ENCODE measurements at places on chromosomes 2 and 18. TPM values are rescaled to one million over a fixed set of nuclear protein-coding genes. Genes with fewer than 3 reads are reported as not detected.
A peak's percentile ranks its signal among the peaks of the same experiment; 100 is the strongest.

- DNase-seq: no peak
These were observed 229.2 kb downstream of the BCL2 start for GRCh38 chr18:63090334-63090733.

- DNase-seq: peak; percentile 24
These were observed 437.7 kb downstream of the SATB2 start for GRCh38 chr2:199019898-199020507.

DNA sequence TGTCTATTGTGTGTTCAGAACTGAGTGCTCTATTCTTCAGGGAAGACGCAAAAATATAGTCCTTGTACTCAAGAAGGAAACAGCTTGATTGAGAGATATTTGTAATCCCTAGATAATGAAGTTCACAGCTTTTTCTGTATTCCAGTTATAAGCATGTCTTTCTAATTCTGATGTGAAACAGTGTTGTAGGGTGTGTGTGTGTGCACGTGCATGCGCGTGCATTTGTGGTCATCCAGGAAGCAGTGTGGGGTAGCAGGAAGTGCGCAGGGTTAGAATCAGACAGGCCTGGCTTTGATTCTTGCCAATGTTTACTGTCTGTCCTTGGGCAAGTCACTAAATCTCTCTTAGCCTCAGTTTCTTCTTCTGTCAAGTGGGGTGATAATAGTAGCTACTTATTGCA, 87.9 kb downstream of the NPAS2 start:
- DNase-seq: no peak

- DNase-seq: no peak
These were observed 63.4 kb downstream of the NFATC1 start for GRCh38 chr18:79458917-79459803.

DNA sequence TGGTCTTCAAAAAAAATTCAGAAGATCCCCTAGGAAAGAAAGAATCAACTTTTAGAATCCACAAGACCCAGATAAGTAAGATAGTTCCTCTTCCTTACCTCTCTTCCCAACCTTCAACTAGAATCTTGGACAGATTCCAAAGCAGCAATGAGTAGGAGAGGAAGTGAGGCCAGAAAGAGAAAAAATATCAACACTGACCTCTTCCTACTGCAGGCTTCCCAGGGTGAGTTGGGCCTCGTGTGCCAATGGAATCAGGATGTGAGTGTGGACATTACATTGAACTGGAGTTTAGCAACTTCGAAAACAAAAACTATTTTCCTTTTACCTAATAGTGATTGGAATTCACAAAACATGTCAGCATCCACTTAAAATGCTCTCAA, 102.5 kb upstream of the PIEZO2 start:
- DNase-seq: no peak

GRCh38 chr18:57075716-57076400, 71.0 kb upstream of the BOD1L2 start:
- DNase-seq: no peak

DNA sequence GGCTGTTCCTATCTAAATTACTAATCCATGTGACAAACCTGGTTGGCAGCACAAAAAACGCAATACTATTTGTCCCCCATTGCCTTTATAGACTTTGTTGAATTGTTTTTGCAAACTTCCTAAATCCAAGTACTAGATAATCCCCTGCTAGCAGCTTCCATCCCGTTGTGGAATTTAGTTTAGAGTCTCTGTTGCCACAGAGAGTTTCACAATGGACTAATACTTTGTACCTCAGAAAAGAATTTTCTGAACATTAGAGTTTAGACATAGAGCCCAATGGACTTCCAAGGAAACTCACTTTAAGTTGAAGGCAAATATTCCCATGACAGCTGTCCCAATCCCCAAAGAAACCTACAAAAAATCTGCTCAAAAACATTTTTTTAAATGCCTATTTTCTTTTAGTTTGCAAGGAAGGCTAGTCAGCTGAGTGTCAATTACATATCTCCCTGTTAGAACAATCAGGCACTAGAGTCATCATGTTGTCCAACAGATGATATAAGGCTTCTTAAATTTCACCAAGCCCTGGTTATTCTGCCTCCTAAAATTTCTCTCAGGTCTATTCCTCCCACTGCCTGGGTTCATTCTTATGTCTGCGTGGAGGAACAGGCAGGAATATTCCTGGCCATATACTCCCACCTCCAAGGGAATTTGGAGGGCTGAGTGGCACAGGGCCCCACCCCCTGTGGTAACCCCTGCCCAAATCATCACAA, 27.2 kb downstream of the RNF152 start:
- no peak for DNase-seq

- peak; percentile 58 for DNase-seq
These were observed 150.2 kb upstream of the SPATS2L start for GRCh38 chr2:200156166-200156835.

DNA sequence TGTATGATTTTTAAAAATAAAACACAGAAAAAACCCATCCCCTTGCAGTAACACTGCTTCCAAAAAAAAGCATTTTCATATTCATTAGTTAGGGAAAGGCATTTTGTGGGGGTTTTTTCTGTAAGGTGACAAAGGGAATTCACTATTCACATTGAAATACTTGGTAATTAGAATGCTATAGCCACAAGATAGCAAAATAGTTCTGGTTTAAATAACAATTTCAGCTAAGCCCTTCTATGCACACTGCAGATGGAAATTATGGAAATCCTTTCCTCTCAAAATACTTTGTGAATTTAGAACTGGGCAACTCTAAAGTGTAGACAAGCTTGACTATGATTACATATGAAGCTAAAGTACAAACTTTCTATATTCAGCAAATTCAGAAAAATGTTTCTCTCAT, 102.1 kb upstream of the CHRNA1 start:
- no peak for DNase-seq

DNA sequence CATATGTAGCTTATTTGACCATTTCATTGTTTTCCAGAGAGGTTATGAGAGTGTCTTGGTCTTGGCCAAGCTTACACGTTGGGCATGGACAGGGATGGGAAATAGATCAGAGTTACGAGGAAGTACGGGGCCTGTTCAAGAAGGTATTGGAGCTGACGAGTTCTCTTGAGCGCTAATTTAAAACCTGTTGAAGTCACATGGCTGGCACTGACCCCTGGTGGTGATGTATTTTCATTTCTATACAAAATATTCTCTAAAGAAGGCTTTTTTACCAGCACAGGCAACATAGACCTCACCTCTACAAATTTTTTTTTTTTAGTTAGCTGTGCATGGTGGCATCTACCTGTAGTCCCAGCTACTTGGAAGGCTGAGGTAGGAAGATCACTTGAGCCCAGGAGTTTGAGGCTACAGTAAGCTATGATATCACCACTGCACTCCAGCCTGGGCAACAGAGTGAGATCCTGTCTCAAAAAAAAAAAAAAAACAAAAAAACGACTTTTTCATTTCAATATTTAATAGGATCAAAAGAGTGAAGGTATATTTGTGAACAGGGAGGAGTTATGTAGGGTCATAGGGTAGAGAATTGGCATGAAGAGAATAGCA, 19.6 kb downstream of the UGP2 start:
- peak; percentile 29 for DNase-seq

The HOXD9 gene
- 35.6 TPM for total RNA-seq

Data from adrenal gland (tissue), 19 donors.